ENCODE measurements at places on chromosomes 1 and 21. TPM values are rescaled to one million over a fixed set of nuclear protein-coding genes. Genes with fewer than 3 reads are reported as not detected.

GRCh38 chr1:79969886-79970285, 963.4 kb upstream of the ADGRL4 start:
- no peak for DNase-seq

DNA sequence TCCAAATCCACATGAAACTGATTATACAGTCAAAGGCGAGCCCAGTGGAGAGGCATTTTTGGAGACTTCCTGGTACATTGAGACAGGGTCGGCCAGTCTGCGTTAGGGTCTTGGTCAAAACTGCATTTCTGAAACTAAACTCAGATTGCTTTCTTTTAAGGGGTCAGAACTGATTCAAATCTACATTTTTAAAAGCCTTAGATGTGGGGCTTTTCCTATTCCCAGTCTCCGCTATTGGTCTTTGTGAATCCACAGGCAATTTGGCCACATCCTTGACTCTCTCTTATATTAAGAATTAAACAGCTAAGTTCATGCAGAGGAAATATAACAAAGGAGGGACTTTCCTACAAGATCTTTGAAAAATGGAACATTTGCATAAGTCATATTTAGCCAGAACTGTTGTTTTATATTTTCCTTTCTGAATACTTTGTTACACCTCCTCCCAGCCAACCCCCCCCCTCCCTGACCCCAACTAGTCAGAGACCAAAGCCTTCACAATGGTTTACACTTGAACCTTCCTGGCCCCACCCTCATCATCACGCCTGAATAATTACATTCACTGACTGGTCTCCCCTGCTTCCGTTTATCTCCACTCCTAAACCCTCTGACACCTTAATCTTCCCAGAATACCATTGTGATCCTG, 30.9 kb downstream of the SELL start:
- no peak for DNase-seq

Gene CD48
- total RNA-seq, result 1.3 TPM

Gene LCE1B
- total RNA-seq, result not detected

DNA sequence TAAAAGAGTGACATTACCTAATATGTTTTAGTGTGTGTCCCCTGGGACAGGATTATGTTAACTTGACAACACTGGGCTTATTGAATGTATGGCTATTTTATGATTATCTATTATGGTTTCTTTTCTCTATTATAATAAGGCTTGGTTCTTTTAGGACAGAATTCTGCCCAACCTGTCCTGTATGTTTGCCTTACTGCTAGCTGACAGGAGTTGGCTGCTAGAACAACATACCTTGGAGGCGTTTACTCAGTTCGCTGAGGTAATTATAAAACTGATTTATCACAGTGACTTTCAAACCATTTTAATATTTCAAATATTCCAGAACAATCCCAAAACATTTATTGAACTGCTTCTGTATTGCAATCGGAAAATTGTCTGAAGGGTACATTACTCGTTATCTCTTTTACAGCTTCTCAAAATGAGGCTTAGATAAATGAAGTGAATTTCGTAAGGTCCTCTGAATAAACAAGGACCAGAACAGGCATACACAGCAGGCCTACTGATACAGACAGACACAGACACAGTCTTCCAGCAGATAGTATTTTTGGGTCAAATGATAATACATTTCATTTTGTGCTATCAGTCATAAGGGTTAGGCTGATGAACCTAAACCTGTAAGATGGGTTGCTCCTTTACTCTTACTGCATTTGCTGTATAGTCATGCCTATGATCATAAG, 44.2 kb downstream of the SCYL3 start:
- DNase-seq, result no peak

Data from left ventricle myocardium inferior (tissue), 1 donor.